ENCODE measurements at places on chromosomes 3 and 15.

DNA sequence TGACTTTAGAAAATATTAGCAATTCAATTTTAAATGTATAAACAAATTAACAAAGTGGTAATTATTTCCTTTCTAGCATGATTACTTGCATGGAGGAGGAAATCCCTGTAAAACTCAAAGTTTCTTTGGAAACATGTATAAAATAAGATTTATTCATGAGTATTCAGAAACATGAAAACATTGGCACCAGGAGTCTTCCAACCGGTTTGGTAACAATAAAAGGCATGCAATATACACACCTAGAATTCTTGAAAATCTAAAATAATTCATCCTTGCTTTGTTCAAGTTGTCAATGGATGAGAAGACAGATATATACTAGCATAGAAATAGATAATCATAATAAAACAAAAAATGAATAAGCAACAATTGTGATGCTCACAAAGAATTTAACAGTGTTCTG, 76.4 kb downstream of the ZPLD1 start:
- DNase-seq: no peak

GRCh38 chr15:86555098-86555497, 475.4 kb downstream of the AGBL1 start:
- no peak for DNase-seq

GRCh38 chr15:70954733-70955132, 62.1 kb downstream of the LRRC49 start:
- DNase-seq: no peak

DNA sequence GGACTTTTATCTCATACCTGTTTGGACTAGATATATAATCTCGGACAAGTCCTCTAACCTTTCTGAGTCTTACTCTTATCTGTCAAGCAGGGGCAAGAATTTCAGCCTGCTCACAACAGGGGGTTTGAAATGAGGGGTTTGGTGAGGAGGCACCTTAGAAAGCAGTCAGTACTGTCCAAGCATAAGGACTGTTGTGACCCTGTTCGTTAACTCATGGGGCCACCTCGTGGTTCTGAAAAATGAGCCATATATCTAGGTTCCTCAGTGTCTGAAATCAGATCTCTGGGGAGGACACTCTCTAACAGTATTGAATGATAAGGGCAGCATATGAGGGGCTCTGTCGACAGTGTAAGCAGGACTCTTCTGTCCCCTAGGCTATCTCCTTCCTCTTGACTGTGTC, 7.2 kb upstream of the TIMP4 start:
- no peak for DNase-seq

GRCh38 chr15:87213626-87214025, 1042.9 kb downstream of the NTRK3 start:
- no peak for DNase-seq

GRCh38 chr3:9769426-9770275, at the start of gene CAMK1:
Gene CAMK1 (minus strand): TSS chr3:9769947. CDS start chr3:9767749, 2,198 bp downstream.
- peak; percentile 58 for DNase-seq

GRCh38 chr3:16884748-16885592, at the start of gene PLCL2:
Gene PLCL2 (plus strand): TSS chr3:16884955. CDS start chr3:16885040, 85 bp downstream.
- DNase-seq: peak; percentile 81

Data from CD4-positive, alpha-beta T cell treated with Interleukin-10 for 1 hour (primary cell).